ENCODE measurements at places on chromosomes 1 and 21. TPM values are rescaled to one million over a fixed set of nuclear protein-coding genes. Genes with fewer than 3 reads are reported as not detected.

Gene ALPL
- total RNA-seq = 2.5 TPM

Gene EXO1
- 5.0 TPM for total RNA-seq

Gene TMEM82
- not detected for total RNA-seq

Gene TACSTD2
- total RNA-seq = not detected

Gene TADA1
- 39.8 TPM for total RNA-seq

Data from parietal lobe (tissue), 2 donors.